Posterior cingulate gyrus (tissue), 11 donors: ENCODE measurements at places on chromosomes 11 and 22.
A peak's percentile ranks its signal among the peaks of the same experiment; 100 is the strongest.

GRCh38 chr11:132353255-132353654 lies 982.8 kb downstream of the NTM start:
- no peak for DNase-seq

GRCh38 chr22:43077121-43077877 lies 11.9 kb downstream of the TTLL1 start:
- peak; percentile 33 for DNase-seq

DNA sequence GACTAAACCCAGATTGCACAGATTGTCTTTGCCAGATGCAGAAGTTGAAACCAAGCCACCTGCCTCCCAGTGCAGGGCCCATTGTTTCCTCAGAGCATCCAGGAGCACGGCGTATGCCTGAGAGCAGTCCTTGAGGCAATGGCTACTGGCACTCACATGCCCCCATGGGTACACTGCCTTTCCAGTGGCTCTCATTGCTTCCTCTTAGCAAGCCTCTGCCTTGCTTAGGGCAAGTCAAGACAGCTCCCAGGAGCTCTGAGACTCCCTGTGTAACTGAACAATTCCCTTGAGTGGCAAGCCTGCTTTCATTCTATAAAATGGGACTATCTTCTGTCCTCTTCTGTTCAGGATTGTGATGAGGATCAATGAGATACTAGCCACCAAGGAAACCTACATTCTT lies 4.1 kb downstream of the SYTL2 start:
- no peak for DNase-seq

DNA sequence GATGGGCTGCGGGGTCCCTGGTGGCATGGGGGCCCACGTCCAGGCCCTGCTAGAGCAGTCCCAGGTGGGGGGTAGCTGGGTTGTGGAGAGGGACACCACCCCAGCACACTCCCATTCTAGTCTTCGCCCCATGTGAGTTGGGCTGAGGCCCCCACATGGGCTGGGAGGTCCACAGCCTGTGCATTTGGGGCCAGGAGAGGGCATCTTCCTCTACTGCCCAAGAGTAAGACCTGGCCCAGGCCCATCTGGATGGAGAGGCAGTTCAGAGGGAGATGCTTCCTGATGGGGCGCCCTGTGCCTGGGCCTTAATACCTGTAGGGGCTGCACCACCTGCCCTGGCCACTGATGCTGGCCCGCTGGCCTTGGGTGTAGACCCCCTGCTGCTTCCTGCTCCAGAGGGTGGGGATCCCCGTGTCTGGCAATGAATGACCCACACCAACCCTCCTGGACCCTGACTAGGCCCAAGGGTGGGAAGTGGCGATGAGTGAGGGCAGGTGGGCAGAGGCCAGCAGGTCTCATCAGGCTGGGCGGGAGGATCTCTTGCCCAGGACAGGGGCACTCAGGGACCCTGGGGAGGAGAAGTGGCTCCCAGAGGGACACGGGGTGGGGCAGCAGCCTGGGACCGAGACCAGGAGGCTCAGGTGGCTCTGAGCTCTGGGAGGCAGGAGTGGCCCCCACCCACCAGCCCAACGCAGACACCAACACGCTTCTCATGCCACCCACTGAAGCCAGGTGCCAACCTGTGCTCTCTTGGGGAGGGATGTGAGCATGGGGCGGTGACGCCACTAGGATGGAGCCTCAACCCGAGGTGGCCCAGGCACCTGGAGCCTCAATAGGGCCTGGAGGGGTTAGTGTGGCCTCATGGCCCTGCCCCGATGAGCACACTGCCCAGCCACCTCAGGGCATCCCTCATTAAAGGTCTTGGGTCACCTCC lies 17.4 kb upstream of the GNB1L start:
- peak; percentile 5 for DNase-seq

DNA sequence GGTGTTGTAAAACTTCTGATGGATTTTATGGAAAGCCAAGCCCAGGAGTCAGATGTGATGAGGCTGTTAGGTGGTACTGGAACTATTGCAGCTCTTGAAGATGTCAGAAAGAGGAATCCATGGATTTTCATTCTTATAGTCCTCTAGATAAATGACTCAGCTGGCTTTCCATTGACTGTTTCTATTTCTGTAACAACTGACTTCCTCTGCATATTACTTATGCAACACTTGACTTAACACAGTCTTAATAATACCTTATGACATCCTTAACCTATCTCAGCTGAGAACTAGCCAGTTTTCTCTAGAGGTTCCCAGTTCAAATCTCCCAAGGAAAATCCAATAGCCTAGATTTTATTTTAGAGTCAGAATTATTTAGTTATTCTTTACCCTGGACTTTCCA lies 263.8 kb downstream of the LUZP2 start:
- no peak for DNase-seq

DNA sequence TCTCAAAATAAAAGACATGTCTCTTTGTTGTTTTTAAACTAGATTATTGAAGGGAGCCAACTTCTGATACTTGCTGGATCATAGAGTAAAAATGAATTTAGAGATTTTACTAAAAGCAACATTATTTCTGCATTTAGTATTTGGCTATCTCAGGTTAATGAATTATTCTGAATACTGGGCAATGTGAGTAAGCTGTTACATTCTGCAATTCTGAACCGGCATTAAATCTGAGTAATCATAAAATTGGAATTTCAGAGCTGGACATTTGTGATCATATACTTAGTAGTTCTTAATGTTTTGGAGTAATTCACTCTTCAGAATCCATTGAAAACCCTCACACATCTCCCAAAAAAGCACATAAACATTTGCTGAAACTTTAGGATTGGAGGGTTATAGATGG lies 11.5 kb downstream of the POLD3 start:
- DNase-seq = no peak

DNA sequence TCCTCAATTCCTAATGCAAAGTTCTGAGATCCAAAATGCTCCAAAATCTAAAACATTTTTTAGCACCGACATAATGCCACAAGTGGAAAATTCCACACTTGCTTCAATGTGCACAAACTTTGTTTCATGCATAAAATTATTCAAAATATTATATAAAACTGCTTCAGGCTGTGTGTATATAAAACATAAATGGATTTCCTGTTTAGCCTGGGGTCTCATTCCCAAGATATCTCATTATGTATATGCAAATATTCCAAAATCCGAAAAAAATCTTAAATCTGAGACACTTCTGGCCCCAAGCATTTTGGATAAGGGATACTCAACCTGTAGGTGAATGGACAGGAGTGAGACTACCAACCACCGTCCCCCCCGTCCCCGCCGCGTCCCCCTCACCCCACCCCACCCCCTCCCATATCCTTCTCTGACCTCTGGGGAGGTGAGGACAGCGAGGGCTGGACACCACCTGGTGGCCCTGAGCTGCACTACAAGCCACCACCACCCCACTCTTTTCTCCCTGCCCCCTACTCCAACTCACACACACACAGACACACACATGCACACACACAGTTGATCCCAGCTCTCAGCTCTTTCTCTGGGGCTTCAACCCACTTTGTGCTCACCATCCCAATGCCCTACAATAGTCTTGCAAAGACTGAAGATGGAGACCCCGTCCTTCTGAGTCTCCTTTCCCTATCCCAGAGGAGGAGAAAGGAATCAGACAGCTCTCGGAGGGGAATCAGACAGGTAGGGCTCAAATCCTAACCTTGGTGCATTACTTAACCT lies 101.0 kb downstream of the PDE2A start:
- DNase-seq = no peak

GRCh38 chr11:3995949-3996554 lies 98.5 kb upstream of the RRM1 start:
- DNase-seq = no peak

DNA sequence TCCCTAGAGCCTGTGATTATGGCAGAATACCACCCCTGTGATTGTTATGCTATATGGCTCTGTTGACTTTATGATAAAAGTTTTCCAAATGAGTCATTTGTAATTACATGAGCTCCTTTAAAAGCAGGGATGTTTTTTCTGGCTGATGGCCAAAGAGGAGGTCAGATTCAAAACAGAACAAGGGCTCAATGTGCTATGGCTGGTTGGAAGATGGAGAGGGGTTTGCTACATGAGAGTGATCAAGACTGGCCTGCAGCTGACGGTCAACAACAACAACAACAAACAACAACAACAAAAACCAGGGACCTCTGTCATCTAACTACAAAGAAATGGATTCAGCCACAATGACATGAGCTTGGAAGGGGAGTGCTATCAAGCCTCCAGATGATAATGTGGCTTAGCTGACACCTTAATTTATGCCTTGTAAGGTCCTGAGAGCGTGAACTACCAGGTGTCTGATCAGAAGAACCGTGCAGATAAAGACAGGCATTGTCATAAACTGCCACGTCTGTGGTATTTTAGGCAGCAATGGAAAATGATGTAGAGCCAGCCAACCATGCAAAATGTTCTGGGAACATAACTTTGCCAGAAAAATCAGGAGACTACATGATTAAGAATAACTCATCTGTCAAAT lies 47.2 kb downstream of the PIWIL3 start:
- DNase-seq = no peak

- DNase-seq = no peak
These were observed 41.6 kb downstream of the AHNAK start for GRCh38 chr11:62505059-62505439.

- no peak for DNase-seq
These were observed 114.8 kb downstream of the KCNQ1OT1 start for GRCh38 chr11:2584812-2585565.

- DNase-seq = no peak
These were observed 10.0 kb upstream of the PRR5 start for GRCh38 chr22:44691796-44692661.

- DNase-seq = no peak
These were observed 175.8 kb downstream of the DSCAML1 start for GRCh38 chr11:117621226-117621625.

DNA sequence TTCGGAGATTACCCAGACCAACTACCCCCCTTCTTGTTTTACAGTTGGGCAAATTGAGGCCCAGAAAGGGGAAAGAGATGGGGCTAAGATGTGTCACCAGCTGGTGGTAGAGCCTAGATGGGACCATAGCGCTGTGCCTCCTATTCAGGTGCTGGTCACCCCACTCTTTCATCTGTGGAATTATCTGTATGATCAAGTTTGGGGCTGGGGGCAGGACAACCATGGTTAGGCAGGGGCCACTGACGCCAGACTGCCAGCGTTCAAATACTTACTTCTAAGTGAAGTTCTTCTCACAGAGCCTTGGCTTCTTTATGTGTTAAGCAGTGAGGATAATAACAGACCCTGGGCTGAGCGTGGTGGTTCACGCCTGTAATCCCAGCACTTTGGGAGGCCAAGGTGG lies 55.9 kb downstream of the IGLL1 start:
- no peak for DNase-seq

DNA sequence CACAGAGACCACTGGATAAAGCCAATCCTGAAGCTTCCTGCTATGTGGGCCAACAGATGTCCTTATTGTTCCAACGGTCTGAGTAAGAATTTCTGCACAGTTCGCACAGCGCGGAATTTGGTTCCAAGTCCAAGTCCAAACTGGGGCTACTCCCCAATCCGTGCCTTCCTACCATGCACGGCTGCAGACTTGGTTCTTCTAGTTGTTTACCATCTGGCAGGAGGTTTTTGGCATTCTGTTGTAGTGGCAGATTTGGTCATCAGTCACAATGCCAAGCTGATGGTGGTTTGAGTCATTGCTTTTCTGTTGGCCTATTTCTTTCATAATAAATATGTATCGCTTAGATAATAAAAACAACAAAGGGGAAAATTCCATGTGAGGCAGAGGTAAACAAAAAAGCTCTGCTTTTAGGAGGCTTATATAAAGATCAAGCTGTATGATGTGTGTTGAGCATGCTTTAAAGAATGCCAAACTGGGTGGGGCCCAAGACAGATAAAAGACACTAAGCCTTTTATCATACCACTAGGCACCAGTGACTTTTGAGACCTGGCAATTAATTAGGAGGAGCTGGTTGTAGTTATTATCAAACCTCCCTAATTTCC lies 52.5 kb upstream of the SYN3 start:
- DNase-seq = peak; percentile 33

GRCh38 chr11:6988506-6988905 lies 31.6 kb downstream of the ZNF214 start:
- no peak for DNase-seq

DNA sequence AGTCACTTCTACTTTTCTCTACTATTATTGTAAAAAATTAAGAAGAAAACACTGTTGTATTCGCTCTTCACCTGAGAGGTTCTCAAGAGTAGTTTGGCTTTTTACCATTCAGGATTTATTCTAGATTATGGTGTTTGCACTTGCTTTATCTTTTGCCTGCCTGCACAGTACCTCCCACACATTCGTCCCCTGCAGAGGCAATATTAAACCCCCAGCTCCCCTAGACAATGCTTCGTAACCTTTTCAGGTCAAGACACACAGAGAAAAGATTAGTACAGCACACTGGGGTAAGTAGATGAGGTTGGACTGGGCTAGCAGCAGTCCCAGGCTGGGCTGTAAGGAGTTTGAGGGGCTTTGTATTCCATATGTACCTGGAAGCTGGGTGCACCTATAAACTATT lies 62.4 kb downstream of the TNRC6B start:
- DNase-seq = no peak

DNA sequence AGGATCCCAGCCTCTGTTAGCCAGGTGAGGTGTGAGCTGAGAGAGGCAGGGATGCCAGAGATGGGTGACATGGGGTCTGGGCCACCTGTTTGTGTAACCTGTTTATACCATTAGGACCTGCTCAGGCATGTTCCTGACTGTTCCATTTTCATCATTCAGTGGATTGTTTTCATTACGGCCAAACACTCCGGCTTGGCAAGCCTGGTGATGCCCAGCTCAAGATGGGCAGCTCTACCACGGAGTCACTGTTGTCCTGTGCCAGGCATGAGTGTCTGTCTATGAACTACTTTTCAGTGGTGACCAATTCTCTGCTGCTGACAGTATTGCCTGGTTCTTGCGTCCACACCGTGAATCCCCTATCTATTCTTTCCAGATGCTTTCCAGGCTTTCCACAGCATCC lies 71.5 kb upstream of the SLC22A12 start:
- DNase-seq = peak; percentile 9

- no peak for DNase-seq
These were observed 13.5 kb downstream of the C11orf97 start for GRCh38 chr11:94525546-94526324.

- DNase-seq = no peak
These were observed 140.6 kb upstream of the CADM1 start for GRCh38 chr11:115644856-115645255.
